ENCODE measurements at places on chromosomes 1 and 21. TPM values are rescaled to one million over a fixed set of nuclear protein-coding genes. Genes with fewer than 3 reads are reported as not detected.

The OPRD1 gene
- total RNA-seq: 0.37 TPM

DNA sequence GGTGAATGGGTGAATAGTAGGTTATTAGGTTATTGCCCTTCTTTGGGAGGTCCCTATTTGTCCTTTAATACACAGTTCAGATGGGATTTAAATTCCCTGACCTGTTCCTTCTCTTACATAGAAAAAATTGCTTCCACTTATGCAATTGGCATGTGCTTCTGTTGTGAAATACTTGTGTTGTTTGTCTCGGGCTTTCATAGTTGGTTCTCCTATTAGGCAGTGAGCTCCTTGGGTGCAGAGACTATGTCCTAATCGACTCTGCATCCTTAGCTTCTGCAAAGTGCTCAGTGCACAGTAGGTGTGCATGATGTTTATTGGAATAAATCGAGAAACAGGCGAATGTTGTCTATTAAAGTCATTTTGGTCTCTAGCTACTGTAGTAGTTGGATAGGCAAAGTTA lies 1.3 kb upstream of the PDE4B start:
- no peak overlapping the region for H3K27ac ChIP-seq
- H3K36me3 ChIP-seq: peaks cover 8% of the 10 kb centered on the region
- H3K4me1 ChIP-seq: peaks cover 4% of the 10 kb centered on the region
- DNase-seq: no peak
- no peak overlapping the region for H3K4me3 ChIP-seq

The CRP gene
- total RNA-seq: not detected

GRCh38 chr1:24930260-24931145 lies at the start of gene RUNX3:
RUNX3 (minus strand) TSS chr1:24930276; CDS start chr1:24929868, 408 bp downstream.
- no peak within 1 kb of the TSS for H3K27ac ChIP-seq
- peak within 1 kb of the TSS; percentile 47 for H3K4me3 ChIP-seq
- peak; percentile 84 for DNase-seq
- no peaks in the 10 kb centered on the region for H3K36me3 ChIP-seq
- H3K27me3 ChIP-seq: peaks cover 99% of the 10 kb centered on the region

DNA sequence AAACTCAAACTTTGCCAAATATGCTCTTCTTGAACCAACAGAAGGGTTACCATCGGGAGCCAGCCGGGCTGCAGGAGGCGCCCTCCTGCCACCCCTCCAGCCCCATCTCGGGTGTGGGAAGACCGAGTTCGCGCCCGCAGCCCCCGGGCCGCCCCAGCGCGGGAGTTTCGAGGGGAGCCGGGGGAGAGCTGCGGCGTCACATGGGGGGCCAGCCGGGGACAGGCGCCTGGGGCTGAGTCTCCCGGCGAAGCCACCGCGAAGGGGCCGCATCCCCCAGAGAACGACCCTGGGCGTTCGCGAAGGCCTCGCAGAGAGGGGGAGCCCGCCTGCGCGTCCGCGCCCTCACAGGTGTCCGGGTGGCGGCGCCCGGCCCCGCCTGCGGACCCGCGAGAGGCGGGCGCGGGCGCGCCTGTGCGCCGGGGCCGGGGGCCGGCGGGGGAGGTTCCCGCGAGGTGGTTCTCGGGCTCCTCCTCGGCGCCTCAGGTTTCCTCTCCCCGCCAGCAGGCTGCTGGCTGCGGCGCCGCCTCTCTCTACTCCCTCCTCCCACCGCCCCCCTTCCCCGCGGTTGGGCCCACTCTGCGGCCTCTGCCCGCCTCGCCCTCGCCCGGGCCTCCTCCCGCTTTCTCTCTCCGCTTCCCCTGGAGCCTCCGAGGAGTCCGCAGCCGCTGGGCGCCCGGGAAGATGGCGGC lies at the start of gene RAVER2:
TSS of gene RAVER2 (plus strand) at position 584 of the 689 bp plus-strand sequence. CDS start at position 682, 98 bp downstream.
- no peak within 1 kb of the TSS for H3K27ac ChIP-seq
- no peaks in the 10 kb centered on the region for H3K36me3 ChIP-seq
- H3K4me3 ChIP-seq: peak within 1 kb of the TSS; percentile 97
- DNase-seq: peak; percentile 92

- no peaks in the 10 kb centered on the region for H3K27me3 ChIP-seq
- H3K36me3 ChIP-seq: no peaks in the 10 kb centered on the region
- no peak for DNase-seq
- H3K4me1 ChIP-seq: no peaks in the 10 kb centered on the region
- no peak overlapping the region for H3K27ac ChIP-seq
- no peak overlapping the region for H3K4me3 ChIP-seq
Observed at GRCh38 chr1:227459977-227460376, 103.4 kb upstream of the ZNF678 start.

DNA sequence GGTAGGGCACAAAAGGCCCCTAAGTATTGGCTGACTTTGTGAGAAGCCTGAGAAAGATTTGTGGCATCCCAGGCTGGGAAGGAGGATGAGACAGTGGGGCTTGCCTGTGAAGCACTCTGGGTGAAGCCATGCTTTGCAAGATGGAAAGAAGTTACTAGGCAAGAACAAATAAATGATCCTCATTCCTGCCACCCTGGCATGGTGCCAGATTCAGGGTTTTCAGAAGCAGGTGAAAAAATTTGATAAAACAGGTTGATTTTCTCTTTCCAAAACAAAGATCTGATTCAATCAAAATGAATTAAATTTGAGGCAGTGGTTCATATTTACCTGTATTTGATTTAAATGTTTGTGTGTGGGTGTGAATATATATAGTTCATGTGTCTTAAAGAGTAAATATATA lies 386.9 kb upstream of the PROX1 start:
- H3K4me1 ChIP-seq: no peaks in the 10 kb centered on the region
- H3K4me3 ChIP-seq: no peak overlapping the region
- DNase-seq: no peak
- no peaks in the 10 kb centered on the region for H3K36me3 ChIP-seq
- H3K27me3 ChIP-seq: no peaks in the 10 kb centered on the region
- no peak overlapping the region for H3K27ac ChIP-seq

The TOR1AIP1 gene
- total RNA-seq: 17.8 TPM

GRCh38 chr1:243798726-243799125 lies 51.3 kb downstream of the AKT3 start:
- no peaks in the 10 kb centered on the region for H3K27me3 ChIP-seq
- no peak overlapping the region for H3K4me3 ChIP-seq
- H3K27ac ChIP-seq: no peak overlapping the region
- no peaks in the 10 kb centered on the region for H3K36me3 ChIP-seq
- no peaks in the 10 kb centered on the region for H3K4me1 ChIP-seq

The HSPB7 gene
- total RNA-seq: not detected

GRCh38 chr1:32818804-32819541 lies 1.5 kb downstream of the S100PBP start:
- H3K36me3 ChIP-seq: no peaks in the 10 kb centered on the region
- H3K27ac ChIP-seq: peak overlapping the region; percentile 93
- H3K4me3 ChIP-seq: peak overlapping the region; percentile 86
- H3K27me3 ChIP-seq: no peaks in the 10 kb centered on the region
- peaks cover 22% of the 10 kb centered on the region for H3K4me1 ChIP-seq

All from neural progenitor cell (in vitro differentiated cells).